SK-N-SH treated with all-trans-retinoic acid at 6 μM for 48 hours (cell line): ENCODE measurements at places on chromosomes 3 and 15.

GRCh38 chr3:141074529-141074928 lies 23.4 kb downstream of the SPSB4 start:
- ATAC-seq, result no peak

DNA sequence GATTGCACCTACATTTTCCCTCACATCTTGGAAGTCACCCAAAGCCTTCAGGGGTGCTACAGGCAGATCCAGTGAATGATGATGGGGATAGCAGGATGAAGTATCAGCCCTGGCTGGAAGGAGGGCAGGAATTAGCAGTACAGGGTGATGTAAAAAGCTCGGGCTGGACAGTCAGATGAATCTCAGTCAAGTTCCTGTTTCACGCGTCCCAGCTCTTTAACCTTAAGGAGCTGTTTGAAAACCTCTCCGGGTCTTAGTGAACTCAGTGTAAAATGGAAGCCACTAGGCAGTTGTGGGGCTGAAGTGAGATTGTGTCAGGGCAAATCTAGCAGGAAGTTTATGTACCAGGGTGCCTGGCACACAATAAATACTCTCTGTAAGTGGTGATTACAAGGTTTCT lies 166.4 kb upstream of the PROK2 start:
- ATAC-seq, result no peak

- no peak for ATAC-seq
These were observed 86.0 kb downstream of the EEFSEC start for GRCh38 chr3:128239304-128239703.

GRCh38 chr15:98195796-98196195 lies 235.3 kb downstream of the ARRDC4 start:
- ATAC-seq, result no peak

DNA sequence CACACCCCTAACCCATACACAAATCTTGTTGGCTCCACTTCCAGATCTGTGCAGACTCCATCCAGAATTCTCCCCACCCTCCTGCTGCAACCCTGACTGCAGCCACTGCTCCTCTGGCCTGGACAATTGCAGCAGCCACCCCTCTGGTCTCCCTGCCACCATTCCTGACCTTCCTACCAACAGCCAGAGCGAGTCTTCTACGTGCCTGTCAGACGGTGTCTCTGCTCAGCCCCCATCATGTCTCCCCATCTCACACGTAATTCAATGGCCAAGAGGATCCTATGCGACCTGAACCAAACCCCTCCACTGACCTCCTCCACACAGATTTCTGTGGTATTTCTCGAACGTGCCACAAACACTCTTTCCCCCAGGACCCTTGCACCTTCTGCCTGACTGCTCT lies 103.3 kb downstream of the TPRA1 start:
- no peak for ATAC-seq

DNA sequence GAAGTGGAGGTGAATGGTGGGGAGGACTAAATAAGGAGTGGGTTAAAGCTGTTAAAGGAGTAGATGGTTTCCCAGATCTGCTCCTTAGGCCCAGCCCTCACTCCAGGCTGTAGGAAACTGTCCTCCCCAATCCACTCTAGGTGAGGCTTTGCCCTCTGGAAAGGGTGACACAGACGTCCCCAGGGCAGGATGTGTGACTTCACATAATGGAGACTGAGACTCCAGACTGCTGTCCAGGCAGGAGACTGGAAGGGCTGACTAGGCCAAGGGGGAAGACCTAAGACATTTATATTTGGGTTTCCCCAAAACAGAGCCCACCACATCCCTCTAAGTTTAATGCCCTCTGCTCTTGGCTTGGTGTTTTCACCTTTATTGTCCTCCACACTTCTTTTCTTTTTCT lies 488.5 kb downstream of the SHQ1 start:
- no peak for ATAC-seq

DNA sequence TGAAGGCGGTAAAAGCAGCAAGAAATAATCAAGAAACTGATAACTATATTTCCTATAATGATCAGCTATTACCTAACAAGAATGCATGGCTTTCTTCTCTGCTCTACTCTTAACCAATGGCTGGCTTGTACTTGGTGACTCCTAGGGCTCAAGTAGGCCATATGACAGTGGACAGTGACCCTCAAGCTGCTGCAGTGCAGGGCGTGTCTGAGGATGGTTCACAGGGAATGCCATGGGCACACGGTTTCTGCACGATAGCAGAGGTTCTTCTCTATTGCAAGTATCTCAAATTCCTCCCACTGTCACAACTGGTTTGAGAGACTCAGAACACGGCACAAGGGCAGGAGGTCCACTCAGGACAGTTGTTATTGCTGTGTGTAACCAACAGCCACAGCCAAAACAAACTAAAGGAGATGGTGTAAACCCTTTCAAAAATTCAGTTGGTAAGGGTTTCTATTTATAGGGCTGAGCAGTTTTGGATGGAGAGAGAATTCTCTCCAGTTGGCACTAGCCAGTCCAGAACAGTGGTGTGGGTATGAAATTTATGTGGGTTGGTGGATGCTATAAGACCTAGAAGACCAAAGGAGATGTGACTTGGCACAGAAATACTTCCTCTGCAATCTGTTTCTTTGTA lies 103.2 kb upstream of the ST8SIA2 start:
- no peak for ATAC-seq

- ATAC-seq, result no peak
These were observed 507.5 kb downstream of the SHQ1 start for GRCh38 chr3:72340476-72341379.

DNA sequence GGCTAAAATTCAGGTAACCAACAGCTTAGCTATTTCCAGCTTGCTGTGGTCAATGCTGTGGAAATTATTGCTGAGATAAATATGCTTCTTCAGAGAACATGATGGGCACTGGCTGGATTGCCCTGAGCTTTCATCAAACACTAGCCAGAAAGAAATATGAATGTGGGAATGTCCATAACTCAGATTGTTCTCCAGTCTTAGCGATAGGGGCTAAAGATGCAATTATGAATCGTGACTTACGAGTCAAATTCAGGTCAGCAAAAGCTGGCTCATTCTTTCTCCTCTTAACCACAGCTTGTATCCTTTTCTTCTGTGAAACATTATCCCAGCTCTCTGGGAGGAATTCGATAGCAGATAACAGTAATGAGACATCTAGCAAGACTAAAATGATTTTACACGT lies 307.6 kb downstream of the RYR3 start:
- ATAC-seq, result no peak

- no peak for ATAC-seq
These were observed 25.9 kb downstream of the ADGRG7 start for GRCh38 chr3:100635273-100635701.

DNA sequence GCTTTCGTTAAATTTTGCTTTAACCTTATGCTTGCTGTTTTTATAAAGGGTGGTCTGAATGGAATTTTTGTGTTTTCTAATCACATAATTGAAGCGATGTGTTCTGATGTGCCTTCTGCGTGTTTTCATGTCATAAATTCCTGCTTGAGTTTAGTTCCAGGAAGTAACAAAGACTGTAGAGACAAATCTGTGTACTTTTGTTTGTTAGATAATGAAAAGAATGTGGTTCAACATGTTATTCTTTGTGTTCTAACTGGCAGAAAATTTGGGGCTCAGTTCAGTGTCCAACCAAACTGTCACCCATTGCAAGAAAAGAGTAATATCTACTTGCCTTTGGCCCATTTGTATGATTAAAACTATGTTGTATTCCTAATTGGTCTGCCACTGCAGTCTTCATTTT lies 324.0 kb downstream of the DIPK2A start:
- no peak for ATAC-seq

- no peak for ATAC-seq
These were observed 194.0 kb downstream of the ITPR1 start for GRCh38 chr3:4687167-4687566.

DNA sequence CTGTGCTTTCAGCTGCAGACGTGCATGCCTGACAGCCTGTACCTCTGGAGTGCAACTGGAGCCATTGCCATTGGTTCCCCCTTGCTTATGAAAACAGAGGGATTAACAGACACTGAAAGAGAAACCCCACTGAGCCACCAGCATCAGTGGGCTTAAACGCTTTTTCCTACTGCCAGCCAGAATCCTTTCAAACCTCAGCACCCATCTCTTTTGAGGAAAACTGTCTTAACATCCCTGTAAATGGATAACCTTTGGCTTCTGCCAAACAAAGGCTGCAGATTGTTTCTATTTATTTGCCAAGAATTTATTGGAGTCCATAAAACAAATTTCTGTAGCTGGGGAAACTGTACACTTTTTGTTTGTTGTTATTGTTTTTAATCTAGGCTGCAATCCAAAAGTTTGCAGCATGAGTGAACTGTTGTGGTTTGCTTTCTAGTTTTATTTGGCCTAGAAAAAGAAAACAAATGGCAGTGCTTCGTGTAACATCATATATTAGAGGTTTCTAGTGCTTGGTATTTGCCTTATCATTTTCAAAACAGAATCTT lies 369.2 kb upstream of the IL12A start:
- no peak for ATAC-seq

DNA sequence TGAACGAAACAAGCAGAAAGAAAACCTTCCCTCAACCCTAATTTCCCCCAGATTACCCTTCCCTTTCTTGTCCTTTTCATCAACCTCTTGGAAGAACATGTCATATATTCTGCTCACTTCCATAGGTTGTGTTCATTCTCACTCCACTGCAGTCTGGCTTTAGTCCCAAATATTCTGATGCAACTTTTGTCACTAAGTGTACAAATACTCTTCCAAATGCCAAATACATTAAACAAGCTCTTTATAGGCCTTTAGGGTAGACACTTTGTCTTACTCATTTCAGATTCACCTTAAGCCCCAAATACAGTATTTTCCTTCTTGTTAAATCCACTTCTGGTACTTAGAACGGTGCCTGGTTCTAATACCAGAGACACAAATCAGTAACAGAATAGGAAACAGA lies 406.5 kb upstream of the CDIN1 start:
- no peak for ATAC-seq

GRCh38 chr3:60456180-60456579 lies 795.1 kb downstream of the FHIT start:
- ATAC-seq, result no peak

DNA sequence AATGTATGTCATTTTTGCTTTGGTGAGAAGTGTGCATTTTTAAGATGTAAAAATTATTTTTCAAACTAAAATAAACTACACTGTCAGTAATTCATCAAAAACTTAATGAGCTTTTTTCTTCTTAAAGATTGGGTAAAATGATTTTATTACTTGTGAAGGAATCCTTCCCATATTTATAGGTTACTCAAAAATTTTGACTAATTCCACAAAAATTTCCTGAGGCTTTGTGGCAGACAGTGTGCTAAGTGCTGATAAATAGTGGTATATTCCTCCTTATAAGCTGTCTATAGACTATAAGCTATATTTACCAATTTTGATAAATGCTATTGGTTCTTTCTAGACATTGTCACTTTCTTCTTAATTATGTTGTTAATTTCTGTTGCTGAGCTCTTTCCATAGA lies 284.5 kb upstream of the SEMA6D start:
- no peak for ATAC-seq

- no peak for ATAC-seq
These were observed 33.4 kb downstream of the SPINK8 start for GRCh38 chr3:48299746-48300712.

GRCh38 chr3:107579371-107579770 lies 56.6 kb downstream of the BBX start:
- no peak for ATAC-seq
